ENCODE measurements at places on chromosomes 2 and 18.

- no peak for DNase-seq
These were observed 24.8 kb upstream of the GALNT14 start for GRCh38 chr2:31163011-31163539.

DNA sequence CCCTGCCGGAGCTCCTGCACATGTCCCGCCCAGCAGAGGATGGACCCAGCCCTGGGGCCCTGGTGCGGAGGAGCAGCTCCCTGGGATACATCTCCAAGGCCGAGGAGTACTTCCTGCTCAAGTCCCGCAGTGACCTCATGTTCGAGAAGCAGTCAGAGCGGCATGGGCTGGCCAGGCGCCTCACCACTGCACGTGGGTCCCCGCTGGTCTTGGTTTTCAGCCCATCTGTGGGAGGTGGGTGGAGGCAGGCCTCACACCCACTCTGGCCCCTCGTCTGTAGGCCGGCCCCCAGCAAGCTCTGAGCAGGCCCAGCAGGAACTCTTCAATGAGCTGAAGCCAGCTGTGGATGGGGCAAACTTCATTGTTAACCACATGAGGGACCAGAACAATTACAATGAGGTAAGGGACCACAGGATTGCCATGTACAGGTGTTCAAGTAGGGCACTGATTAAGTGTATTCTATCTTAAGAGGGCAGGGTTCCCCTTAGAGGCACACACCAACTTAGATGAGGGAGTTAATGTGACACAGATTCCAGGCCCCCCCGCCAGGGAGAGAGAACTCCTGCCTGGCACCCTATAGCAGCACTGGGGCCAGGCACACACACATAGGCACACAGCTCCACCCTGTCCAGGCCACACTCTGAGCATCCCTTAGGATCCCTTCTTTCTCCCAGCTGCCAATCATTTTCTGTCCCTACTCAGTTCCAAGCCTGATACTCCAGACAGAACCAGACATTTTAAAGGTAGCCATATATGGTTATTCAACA, 5.4 kb upstream of the CHRNG start:
- DNase-seq = no peak

GRCh38 chr2:237711458-237712150, 84.2 kb downstream of the LRRFIP1 start:
- DNase-seq = no peak

GRCh38 chr2:53217250-53217649, 550.4 kb upstream of the CHAC2 start:
- DNase-seq = no peak

DNA sequence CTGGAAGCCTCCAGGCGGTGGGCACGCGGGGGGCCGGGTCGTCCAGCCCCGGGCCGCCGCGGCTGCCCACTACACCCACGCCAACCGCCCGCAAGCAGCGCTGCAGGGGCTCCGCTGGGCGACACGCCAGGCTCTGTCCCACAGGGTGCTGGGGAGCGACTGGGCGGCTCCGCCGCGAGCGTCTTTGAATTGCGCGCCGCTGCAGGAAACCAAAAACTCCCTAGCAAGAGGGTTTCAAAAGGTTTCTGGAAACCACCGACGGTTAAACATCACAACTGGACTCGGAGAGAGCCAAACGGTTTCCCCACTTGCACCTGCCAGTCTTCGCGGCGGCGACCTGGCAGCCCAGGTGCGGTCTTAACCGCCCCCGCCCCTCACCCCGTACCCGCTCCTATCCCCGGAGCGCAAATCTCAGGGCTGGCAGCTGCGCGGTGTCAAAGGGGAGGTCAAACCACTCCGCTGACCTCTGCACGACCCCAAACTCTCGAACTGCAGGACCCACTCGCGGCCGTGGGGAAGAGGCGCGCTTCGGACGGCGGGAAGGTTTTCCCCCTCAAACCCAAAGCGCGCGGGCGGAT, 1.0 kb downstream of the CXCR4 start:
- DNase-seq = no peak

DNA sequence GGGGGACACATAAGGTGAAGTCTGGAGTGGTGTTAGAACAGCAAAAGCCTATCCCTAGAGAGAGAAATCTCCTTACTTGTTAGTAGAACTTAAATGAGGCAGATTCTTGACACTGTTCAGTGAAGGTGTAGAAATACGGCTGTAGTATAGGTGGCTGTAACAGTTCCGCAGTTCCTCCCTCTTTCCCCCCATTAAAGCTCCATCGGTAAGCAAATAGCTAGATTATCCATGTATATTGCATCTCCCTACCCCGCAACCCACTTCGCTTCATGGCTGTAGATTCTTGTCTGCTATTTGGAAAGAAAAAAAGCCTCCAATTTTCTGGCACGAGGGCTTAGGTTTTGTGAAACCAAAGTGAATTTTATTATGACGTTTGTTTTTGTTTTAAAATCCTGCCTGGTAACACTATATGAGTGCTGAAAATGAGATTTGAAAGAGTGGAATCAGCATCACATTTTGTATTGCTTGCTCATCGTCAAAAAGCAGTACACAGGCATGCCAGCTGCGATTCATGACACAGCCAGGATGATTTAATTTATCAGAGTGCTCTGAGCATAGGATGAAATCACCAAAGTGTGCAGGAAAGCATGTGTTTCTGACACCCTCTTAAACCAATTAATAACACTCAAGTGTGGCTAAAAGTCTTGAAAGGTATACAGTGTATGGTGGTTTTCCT, 1.4 kb downstream of the FAM171B start:
- DNase-seq = peak; percentile 50

DNA sequence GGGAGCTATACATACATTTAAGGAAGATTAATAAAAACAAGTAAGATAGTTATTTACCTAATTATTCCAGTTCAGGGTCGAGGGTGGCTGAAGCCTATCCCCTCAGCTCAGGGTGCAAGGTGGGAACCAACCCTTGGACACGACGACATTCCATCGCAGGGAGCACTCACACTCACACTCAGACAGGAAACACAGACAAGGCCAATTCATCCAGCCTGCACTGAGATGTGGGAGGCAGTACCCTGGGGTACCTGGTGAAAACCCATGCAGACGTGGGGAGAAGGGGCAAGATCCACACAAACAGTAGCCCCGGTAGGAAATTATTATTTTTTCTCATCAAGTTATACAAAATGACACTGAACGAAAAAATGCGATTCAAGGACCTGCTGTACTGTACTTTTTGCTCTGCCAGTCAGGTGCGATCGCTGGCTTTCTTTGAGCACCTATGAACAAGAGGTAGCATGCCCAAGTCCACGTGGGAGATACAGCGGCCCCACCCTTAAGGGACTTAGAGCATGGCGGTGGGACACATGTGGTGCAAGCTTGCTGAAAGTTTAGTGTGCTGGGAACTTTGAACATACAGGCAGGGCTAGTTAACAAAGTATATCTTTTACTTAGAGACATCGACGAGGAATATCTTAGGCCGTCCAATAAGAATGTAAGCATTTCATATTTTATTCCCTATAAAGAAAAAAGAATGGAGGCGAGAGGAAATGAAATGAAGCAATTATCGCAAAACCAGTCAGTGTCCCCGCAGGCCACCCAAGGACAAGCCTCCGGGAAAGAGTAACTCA, 624 bp downstream of the METTL8 start:
- DNase-seq = peak; percentile 76

DNA sequence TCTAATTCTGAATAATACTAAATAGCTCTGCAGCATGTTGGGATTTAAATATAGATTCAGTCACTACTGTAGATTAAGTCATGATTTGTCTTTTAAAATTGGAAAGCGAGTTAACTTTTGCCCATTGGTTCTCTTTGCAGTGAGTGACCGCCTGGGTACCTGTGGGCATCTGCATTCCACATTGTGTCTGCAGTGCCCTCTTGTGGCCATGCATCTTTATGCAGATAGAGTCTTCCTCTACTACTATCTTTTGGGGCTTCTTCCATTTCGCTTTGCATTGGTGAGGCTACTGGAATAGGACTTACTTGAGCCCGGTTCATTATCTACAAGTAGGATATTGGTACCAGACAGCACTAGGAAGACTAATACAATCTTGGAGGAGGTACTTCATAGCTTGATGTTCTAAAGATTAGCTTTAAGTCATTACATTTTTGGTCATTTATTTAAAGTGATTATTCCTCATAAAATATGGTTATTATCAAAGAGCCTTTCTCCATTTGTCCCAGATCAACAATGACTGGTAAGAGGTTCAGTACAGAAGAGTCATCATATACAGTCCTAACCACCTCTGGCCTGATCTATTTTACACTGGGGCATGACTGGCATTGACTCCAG, 203.0 kb downstream of the SOCS6 start:
- DNase-seq = peak; percentile 29

DNA sequence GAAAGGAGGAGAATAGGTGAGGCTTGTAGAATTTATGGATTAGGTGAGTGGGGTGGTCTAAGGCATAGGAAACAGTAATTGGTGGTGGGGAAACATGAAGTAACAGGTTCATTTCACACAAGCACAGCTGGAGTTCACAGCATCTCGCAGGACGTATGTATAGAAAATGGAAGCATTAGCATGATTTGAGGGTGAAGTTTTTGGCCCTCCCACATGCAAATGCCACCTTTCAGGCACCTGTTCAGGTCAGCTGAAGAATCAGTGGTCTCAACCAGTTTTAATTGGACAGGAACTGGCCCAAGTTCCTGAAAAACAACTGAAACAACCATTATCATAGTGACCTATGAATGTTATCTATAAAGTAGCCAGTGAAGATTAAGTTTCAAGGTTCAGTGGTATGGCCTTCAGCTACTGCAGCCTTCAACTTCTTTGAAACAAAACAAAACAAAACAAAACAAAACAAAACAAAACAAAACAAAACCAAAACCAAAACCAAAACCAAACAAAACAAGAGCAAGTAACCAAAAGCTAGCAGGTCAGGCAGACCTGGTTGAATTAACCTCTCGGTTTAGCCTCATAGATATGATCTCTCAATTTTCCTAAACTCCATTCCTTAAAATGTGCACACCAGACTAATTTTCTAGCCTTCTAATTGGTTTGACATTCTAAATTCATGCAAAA, 102.1 kb upstream of the SPHKAP start:
- DNase-seq = no peak

DNA sequence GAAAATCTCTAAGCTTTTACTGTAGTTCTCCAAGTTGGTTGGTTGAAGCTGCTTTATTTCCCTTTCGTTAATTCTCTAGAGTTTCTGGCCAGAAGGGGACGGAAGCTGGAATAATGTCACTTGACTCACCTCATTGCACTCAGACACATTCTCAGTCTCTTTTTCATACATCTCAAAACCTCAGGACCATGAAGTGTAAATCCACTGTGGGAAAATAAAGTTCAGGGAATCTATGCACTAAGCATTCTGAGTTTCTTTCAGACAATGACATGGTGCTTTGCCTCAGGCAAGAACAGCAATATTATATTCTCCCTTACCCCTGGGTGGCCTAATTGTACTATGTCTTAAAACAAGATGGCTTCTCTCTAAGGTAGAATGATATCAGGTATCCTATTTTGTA, 167.8 kb downstream of the PRPF40A start:
- DNase-seq = no peak

GRCh38 chr2:13193075-13193474, 476.3 kb downstream of the TRIB2 start:
- no peak for DNase-seq

- no peak for DNase-seq
These were observed 1.1 kb downstream of the CCDC93 start for GRCh38 chr2:118012778-118013177.

DNA sequence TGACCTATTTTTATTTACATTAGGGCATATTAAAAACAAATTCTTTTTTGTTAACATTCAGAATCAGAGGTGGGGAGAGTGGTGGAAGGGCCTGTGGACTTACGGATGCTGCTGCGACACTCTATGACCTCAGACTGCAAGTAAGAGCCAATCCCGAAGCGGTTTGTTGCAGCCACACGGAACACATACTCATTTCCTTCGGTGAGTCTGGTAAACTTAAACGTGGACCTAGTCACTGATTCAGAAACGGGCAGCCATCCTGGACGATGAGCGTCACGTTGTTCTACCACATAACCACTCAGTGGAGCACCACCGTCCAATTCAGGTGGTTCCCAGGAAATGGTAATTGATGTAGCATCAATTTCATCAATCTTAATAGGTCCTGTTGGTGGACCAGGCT, 61.9 kb downstream of the PLEKHA3 start:
- no peak for DNase-seq

- no peak for DNase-seq
These were observed 162.8 kb downstream of the TPGS2 start for GRCh38 chr18:36665952-36666351.

DNA sequence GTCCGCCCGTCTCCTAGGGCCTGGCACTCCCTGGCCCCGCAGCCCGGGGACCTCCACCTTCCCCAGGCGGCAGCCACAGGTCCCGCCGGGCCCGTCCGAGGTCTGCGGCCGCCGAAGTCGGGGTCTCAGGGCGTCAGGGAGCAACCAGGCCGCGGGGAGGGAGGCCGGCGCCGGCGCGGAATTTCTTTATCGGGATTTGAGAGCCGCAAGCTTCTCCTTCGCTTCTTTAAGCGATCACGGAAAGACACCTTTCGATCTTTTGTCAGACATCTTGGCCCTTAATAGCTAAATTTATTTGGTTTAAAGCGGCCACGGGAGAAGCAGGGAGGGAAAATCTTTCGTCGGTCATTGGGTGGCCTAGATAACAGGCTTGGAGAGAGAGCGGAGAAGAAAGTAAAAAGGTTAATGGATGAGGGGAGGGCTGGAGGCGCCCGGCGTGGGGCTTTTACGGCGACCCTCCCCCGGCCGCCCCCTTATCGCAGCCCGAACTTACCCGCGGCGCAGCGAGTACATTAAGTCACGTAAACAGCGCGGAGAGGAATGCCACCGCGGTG, 4.3 kb upstream of the GATA6 start:
- no peak for DNase-seq

DNA sequence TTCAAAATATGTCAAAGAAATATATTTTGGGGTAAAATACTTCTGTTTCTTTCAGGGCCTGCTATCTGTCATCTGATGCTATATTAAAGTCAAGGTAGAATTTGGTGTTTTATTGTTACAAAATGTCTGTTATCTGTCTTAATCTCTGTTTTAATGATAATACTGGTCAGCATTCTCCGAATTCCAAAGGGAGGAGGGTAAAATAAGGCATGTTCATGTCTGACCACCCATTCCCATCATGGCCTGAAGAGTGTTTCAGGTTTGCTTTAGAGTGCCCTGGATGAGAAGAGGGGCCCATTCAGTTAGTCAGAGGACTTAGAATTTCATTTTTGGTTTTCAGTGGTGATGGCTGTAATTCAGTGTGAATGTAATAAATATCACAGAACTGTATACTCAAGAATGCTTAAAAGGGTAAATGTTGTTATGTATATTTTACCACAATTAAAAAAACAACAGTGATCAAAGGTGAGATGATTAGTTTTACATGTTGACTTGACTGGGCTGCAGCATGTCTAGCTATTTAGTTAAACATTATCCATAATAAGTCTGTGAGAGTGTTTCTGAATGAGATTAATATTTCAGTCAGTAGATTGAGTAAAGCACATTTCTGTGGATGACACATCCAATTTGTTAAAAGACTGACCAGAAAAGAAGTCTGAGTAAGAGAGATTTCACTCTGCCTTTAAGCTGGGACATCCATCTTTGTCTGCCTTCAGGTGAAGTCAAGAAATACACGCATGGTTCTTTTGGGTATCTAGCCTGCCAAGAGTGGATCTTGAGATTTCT, 467.9 kb upstream of the SYT4 start:
- no peak for DNase-seq

GRCh38 chr18:64405161-64405560, 256.3 kb upstream of the LINC00305 start:
- DNase-seq = no peak

Measured in NCI-H2227 treated with DMSO at 0.1 percent for 48 hours (cell line).